ENCODE measurements at places on chromosomes 7 and 10.
A peak's percentile ranks its signal among the peaks of the same experiment; 100 is the strongest.

DNA sequence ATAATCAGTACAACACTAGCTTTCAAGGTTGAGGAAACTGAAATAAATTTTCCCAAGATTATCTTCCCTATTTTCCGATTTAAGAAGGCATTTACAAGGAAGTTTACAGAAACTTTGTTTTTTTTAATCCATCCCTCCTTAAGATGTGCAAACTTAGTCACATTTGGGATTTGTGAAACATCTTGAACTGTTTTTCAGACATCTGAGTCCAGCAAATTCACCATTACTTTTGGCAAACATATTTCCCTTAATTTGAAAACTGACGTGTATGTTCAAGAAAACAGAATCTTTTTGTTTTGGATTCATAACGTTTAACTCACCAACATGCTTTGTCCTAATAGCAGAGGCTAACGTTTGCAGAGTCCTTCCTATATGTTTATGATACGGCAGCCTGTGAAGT, 19.5 kb downstream of the GLI3 start:
- DNase-seq, result no peak

DNA sequence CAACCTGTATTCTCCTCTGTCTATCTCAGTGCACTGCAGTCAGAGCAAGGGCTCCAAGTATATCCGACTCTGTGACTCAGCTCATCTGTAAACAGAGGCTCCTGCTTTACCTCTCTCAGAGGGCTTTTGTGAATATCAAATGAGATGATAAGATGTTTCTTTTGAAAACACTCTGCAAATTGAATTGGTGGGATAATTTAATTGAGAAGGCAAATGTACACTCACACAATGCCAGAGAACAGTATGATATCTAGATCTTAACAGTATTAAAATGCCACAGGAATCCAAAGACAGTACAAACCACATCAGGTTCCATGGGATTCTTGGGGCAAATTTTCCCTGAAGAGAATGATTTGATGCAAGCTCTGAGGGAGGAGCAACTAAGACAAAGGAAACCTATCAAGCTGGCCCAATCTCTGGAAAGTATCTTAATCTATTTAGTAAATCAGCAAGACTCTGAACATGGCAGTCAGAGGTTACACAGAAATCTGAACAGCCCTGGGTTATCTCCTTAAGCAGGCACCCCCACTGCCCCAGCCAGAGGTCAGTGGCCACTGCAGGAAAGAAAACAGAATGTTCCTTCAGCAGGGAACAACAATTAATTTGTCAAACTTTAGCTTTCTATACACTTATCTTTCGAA, 45.9 kb downstream of the DOCK4 start:
- DNase-seq, result no peak

DNA sequence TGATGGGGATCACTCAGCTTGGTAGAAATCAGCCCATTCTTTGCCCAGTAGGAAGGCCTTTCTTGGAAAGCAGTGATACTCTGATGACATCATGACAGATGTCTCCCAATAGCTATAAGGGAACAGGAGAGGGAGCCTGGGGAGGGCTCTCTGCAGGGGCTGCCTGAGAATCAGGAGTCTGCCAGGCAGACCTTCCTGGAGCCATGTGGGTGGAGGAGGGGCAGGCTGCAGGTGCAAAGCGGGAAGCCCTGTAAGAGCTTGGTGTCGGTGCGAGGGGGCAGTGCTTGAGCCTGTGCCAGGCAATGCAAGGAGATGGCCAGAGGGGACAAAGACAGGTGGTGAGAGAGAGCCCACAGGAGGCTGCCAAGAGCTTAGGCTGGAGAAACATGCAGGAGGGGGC, 5.0 kb upstream of the TNS3 start:
- no peak for DNase-seq

- DNase-seq, result no peak
Measured at GRCh38 chr7:129462420-129462819, 28.2 kb downstream of the STRIP2 start.

DNA sequence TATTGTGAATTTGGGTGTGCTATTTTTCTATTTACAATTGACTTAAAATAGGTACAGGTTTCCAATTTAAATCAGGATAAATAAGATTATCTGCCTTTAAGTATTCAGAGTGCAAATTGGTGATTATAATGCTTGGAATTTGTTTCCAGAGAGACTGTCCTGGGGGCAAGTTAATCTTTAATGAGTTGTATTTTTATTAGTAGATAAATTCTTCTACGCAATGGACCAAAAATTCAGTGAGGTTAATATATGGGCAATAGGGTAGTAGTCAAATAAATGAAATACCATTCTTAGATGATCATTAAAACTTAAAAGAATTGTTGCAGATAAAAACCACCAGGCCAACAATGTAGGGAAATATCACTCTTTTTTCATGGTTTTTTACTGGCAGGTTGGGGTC, 3.4 kb downstream of the BICC1 start:
- no peak for DNase-seq

- no peak for DNase-seq
Measured at GRCh38 chr7:112267944-112268691, 61.6 kb downstream of the ZNF277 start.

DNA sequence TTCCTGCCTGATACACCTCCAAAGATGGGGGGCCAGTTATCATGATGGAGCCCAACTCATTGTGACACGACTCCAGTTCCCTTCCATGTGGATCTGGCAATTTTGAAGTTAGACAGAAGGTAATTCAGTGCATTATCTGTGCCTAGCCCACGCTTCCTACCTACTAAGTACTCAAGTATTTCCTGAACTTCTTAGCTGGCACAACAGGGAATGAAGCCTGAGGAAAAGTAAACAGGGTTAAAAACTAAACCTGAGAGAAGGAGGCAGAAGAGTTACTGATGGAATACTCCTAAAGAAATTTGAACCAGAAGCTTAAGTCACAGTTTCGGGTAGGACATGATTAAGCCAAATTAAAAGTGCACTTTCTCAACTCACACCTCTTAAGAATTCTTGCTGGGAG, 1.1 kb upstream of the SEC31B start:
- no peak for DNase-seq

DNA sequence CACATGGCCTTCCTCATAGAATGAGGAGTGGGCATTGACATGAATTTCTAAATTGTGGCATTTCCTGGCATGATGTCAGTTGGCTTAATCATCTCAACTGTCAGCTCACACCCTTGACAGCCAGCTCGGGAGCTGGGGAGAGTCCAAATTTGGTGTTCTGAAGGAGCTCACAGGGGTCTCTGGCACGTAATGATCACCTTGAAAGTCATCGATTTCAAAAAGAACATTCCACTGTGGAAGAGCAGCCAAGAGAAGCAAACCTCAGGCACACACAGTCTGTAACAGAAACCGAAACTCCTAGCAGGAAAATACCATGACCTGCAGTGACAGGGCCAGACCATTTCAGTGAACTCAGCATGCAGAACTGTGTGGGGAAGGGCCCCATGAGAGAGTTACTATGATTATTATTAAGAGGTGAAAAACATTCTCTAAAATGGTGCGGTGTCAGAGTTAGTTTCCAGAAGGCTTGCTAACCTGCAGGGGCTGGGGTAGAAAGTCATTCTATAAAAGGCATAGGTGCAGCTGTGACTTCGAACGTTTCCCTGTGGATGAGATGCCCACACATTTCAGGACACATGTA, 26.4 kb upstream of the KLF6 start:
- DNase-seq, result no peak

DNA sequence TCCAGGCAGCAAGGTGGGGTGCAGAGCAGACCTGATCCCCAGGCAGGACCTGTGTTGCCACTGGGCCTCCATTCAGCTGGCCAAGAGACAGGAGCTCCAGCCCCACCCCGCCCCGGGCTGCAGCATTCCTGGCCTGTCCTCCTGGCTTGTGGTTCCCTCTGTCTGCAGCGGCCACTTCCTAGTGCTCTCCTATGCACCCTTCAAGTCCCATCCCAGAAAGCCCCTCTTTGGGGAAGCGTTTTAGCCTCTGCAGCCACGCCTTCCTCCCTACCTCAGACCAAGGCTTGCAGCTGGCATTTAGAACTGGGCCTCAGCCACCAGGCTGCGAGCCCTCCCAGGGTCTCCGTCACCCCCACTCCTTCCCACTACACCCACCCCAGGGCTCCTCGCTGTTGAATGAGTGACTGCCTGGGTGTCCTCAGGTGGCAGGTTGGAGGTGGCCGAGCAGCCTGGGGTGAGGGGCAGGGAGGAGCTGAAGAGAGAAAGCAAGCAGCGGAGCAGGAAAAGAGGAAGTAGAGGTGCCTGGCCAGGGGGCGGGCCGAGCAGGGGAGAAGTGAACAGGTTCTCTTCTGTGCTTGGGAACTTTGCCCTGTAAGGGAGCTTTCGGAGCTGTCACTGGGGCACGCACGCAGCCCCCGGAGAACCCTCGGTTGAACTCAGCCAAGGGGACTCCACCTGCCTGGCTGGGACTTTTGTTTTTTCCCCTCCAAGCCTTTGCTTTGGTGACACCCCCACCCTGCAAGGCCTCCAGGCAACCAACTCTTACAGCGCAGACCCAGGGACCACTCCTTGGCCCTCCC, 109.1 kb upstream of the TNRC18 start:
- peak; percentile 60 for DNase-seq

DNA sequence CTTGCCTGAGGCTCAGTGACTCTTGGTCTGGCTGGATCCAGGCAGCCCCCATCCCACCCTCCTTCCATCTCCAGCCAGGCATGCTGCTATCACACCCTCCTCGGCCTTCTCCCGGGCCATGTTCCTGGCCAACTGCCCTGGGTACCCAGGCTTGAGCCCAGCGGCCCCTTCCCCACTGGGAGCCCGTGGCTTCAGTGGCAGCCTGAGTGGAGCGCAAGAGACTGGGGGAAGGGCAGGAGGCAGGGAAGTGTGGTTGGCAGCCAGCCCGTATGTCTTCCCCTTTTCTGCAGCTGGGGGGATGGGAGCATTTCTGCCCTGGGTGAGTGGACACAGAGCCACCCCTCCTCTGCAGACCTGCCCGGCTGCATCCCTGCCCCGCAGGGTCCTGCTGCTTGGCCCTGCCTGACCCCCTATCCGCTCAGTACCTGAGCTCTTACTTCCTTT, 148.5 kb downstream of the ARHGAP22 start:
- DNase-seq, result no peak

GRCh38 chr7:156969972-156970420, 20.5 kb downstream of the NOM1 start:
- DNase-seq, result no peak

GRCh38 chr10:113740850-113741249, 10.6 kb upstream of the PLEKHS1 start:
- no peak for DNase-seq

- peak; percentile 48 for DNase-seq
Measured at GRCh38 chr7:2522780-2523433, 3.3 kb downstream of the LFNG start.

GRCh38 chr10:110209454-110209925, 2.1 kb downstream of the MXI1 start:
- peak; percentile 71 for DNase-seq

- DNase-seq, result no peak
Measured at GRCh38 chr10:819816-820215, 111.7 kb downstream of the LARP4B start.

- no peak for DNase-seq
Measured at GRCh38 chr10:60114765-60115586, 208.6 kb upstream of the CCDC6 start.

GRCh38 chr7:138691178-138691577, 10.0 kb downstream of the SVOPL start:
- DNase-seq, result no peak

- no peak for DNase-seq
Measured at GRCh38 chr10:1646332-1646731, 91.0 kb downstream of the ADARB2 start.

DNA sequence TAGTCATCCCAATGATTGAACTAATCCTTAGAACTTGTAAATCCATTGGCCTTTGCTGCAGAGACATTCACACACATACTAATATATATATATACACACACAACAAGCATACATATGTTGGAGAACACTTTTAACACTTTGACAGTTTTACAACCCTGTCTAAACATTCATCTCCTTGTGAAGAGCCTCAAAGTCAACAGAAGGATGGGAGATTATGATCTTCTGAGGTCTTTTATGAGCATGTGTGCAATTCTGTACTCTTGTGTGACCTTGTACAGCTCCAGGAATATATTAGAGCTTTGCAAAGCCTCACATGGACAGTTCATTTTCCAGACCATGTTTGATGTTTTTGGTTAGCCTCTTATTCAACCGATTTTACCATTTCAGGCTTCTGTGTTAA, 589.0 kb downstream of the NXPH1 start:
- no peak for DNase-seq

DNA sequence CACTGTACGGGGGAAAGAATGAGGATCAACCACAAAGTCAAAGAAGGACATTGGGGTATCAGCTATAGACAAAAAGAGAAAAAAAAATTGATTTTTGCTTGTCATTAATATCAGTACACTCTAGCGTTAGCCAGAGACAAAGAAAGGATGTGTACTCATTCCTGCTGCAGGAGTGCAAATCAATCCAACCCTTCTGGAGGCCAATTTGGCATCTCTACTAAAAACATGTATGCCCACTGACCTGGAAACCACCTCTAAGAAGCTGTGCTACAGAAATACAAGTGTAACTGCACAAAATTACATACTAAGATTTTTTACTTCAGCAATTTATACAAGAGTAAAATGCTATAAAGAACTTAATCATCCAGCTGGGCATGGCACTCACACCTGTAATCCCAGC, 13.6 kb downstream of the NSMCE4A start:
- DNase-seq, result no peak

DNA sequence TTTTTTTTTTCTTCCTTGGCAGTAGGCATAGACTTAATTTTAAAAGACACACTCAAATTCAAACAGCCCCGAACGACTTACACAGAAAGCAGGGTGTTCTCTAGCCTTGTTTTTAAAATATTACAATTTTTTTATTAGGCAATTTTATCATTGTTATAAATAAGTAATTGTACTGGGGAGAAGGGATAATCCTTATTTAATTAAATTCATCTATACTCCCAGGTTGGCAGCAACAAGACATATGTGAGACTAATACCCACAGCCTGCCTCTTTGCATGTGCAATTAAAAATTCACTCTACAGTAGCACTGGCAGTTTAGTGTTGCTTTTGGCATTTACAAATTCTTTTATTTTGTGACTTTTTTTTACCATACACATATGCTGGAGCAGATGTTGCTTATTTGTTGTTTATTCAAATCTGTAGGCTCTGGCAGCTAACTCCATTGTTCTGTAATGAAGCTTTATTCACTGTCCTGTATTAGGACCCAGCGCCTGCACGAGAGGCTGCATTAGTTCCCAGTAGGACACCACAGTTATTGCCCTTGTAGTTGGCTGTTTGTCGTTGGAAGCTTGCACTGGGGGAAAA, 84.9 kb upstream of the PPP1R17 start:
- no peak for DNase-seq

DNA sequence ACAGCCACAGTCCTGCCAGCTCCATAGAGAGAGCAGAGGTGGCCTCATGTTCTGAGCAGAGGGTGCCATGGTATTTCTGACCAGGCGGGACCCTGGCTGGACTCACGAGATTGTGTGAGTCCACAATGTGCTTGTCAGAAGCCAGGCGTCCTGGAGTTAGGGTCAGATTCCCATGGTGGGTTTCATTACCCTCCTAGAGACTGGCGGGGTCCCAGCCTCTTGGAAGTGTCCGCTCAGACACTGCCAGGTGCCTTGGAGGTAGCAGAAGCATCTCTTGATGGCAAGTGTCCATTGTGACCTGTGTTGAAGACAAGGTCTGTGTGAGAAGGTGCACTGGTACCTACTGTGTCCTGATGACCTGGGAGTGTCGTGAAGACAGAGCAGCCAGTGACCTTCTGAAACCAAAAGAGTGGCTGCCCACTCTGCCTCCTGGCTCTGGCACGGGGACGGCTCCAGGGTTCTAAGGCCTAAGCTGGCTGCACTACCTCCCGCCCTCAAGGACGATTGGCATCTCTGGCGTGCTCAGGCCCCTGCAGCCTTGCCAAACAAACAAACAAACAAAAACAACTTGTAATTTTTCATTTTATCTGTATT, 56.8 kb downstream of the MGMT start:
- DNase-seq, result no peak

Measured in stimulated activated CD4-positive, alpha-beta T cell treated with anti-CD3 and anti-CD28 coated beads, Interleukin-2, amount 100 ng/mL, for 24 hours (primary cell).